T-helper 2 cell treated with Interferon-gamma antibody and Interleukin-4, amounts not matched to agents 5 μg/mL and 100 μg/mL, for 36 hours (primary cell): ENCODE measurements at places on chromosomes 16 and 17.

DNA sequence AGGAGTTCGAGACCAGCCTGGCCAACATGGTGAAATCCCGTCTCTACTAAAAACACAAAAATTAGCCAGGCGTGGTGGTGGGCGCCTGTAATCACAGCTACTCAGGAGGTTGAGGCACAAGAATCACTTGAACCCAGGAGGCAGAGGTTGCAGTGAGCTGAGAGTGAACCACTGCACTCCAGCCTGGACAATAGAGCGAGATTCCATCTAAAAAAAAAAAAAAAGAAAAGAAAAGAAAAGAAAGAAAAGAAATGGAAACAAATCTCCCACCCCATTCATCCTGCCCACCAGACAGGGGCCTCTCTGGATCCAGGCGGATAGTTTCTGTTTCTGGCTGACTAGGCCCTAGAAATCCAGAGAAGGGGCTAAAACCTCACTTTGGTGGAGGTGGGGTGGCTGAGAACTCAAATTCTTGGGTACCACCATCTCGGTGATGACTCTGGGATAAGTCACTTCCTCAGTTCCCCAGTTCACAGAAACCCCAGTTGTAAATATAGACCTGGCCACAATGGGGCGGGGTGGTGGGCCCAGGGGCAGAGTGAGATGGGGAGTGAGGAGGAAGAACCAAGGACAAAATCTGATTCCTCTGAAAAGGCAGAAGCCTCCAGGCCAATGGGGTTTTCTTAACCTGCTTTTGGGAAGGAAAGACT, 22.2 kb downstream of the SOCS1 start:
- DNase-seq, result peak; percentile 87

- DNase-seq, result peak; percentile 35
Measured at GRCh38 chr17:8940866-8941471, 24.5 kb downstream of the PIK3R5 start.

DNA sequence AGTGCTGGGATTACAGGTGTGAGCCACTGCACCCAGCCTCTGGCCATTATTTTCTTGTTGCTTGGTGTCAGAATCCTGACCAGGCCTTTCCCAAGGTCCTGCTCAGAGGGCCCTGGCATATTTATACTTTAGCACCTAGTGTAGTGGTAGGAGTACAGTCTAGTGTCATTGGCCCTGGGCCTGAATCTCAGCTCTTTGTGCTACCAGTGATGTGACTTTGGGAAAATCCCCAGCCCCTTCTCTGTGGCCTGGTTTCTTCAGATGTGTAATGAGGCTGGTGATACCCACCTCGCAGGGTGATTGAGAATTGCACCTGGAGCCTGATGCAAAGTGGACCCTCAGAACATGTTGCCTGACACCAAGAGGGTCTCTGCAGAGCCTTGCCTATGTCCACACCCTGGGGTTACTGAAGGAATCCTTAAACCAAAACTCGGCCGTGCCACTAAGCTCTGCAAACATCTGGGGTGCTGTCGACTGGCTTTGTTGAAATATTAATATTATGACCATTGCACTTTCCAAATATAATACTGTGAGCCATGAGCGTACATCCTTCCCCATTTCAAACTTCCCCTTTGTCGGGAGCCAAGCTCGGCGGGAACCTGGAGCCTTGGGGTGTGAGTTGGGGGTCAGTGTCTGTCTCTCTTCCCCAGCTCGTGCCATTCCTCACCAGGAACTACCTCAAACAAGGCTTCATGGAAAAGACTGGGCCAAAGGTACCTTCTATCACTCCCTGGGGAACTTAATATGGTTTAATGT, 18.0 kb upstream of the RNF135 start:
- no peak for DNase-seq

- no peak for DNase-seq
Measured at GRCh38 chr16:23293016-23293415, 9.1 kb upstream of the SCNN1B start.

DNA sequence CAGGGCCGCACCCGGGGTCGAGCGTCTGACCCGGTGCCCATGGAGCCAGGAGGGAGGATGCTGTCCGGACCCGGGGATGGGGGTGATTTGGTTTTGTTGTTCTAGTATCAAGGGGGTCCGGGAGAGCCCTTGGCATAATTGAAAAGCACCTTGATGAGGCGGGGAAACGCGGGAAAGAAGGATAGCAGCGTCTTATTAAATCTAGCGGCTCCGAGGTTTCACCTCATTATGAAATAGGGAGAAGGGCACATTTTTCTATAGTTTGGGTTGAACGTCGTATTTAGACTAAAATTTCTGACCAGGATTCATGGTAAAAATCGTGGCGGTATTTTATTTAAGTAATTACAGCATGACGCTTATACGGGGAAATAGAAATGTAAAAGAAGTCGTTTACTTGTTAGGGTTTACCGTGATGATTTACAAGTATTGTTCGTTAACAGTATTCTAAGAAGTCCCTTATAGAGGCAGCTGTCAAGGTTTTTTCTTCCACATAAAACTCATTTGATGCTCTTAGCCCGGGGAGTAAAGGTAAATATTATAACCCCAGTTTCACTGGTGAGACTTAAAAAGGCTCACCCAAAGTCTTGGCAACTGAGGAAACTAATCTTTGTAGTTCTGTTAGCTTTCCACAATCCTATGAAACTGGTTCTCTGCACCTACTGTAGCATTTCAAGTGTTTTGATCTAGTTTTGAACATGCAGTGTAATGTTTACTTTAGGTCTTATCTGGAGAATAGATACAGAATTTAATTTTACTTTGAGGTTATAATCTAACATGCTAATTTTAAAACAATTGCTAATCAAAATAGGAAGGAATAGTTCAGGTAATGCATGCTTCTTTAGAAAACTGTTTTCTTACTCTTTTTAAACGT, 756 bp downstream of the LUC7L3 start:
- DNase-seq, result no peak

GRCh38 chr16:79329166-79329521, 271.4 kb downstream of the MAF start:
- no peak for DNase-seq

DNA sequence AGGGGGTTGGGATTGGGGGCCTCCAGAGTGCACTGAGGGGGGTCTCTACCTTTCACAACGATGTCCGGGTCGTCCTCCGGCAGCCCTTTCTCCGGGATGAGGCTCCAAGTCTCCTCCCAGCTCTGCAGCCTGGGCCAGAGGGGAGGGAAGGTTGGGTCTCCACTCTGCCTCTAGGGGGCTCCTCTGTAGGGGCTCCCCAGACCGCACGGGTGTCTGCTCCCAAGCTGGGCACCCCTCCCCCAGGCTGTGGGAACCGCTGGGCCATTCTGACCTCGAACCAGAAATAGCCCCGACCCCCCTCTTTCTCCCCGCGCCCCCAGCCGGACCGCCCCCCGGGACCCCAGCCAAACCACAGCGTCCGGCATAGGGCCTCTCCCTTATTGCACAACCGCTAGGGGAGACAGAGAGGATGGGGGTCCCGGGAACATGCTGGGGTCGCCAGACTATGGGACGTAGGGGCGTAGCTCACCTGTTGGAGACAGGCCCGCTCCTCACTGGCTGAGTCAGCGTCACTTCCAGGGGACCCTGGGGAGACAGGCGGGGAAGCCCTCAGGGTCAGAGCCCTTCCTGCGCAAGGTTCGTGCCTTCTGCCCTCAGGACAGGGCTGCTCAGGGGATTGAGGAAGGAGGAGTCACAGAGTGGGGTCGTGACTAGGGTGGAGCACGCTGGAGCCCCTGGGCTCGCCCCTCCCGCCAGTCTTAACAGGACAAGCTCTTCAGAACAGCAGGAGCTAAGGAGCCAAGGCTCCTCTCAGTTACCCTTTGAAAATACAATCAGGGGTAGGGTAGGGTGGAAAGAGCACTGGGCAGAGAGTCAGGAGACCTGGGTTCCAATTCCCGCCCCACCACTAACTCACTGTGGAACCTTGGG, 2.7 kb downstream of the PLEKHH3 start:
- DNase-seq, result no peak

DNA sequence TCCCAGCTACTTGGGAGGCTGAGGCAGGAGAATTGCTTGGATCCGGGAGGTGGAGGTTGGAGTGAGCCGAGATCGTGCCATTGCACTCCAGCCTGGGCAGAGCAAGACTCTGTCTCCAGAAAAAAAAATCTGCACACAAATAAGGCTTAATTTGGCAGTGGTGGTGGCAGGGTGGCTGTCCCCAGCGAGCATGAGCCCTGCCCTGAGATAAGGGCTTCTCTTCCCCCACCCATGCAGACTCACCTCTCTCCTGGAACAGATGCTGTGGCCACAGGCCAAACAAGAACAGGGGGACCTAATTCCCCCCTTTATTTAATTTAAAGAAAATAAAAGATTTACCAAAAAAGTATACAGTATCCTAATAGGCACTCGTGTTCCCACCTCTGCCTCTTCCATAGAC, 157.2 kb downstream of the RAB11FIP4 start:
- DNase-seq, result no peak

DNA sequence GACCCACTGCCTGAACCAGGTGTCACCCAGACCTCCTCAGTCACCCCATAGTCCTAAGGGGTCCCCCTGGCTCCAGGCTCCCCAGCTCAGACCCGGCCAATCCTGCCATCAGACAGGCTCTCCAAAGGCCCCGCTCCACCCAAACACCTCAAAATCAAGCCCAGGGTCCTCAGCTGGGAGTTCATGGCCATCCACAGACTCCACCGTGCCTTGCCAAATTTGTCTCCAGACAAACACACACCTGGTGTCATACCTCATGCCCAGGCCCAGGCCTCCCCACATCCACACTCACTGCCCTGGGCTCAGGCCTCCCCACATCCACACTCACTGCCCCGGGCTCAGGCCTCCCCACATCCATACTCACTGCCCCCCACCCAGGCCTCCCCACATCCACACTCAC, 12.5 kb downstream of the RPH3AL start:
- DNase-seq, result no peak

- DNase-seq, result no peak
Measured at GRCh38 chr17:45103269-45103795, 29.0 kb downstream of the PLCD3 start.

DNA sequence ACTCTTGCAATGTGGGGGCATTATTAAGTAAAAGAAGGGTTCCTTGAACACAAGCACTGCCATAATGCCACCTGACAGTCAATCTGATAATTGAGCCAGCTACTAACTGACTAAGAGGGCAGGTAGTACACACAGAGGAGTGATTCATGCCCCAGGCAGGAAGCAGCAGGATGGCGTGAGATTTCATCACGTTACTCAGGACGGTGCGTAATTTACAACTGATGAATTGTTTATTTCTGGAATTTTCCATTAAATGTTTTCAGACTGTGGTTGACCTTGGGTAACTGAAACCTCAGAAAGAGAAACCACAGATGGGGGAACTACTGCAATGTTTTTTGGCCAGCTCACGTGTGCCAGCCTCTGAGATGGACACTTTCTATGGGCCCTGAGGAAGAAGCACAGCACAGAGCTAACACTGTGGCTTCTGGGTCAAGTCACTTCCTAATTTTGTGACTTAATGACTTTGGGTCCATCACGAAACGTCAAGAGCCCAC, 46.7 kb downstream of the C17orf67 start:
- peak; percentile 80 for DNase-seq

GRCh38 chr17:32285306-32285705, 19.7 kb downstream of the RHBDL3 start:
- no peak for DNase-seq

GRCh38 chr16:4314532-4315185, 1.2 kb upstream of the GLIS2 start:
- DNase-seq, result no peak

- DNase-seq, result peak; percentile 13
Measured at GRCh38 chr16:17529982-17530760, 59.4 kb upstream of the XYLT1 start.

- peak; percentile 40 for DNase-seq
Measured at GRCh38 chr16:23950898-23951297, 115.1 kb downstream of the PRKCB start.

- no peak for DNase-seq
Measured at GRCh38 chr17:43714465-43715149, 44.0 kb downstream of the SOST start.

- no peak for DNase-seq
Measured at GRCh38 chr17:67215991-67216421, 29.0 kb downstream of the HELZ start.

- DNase-seq, result no peak
Measured at GRCh38 chr16:73951481-73951880, 345.1 kb upstream of the PSMD7 start.

DNA sequence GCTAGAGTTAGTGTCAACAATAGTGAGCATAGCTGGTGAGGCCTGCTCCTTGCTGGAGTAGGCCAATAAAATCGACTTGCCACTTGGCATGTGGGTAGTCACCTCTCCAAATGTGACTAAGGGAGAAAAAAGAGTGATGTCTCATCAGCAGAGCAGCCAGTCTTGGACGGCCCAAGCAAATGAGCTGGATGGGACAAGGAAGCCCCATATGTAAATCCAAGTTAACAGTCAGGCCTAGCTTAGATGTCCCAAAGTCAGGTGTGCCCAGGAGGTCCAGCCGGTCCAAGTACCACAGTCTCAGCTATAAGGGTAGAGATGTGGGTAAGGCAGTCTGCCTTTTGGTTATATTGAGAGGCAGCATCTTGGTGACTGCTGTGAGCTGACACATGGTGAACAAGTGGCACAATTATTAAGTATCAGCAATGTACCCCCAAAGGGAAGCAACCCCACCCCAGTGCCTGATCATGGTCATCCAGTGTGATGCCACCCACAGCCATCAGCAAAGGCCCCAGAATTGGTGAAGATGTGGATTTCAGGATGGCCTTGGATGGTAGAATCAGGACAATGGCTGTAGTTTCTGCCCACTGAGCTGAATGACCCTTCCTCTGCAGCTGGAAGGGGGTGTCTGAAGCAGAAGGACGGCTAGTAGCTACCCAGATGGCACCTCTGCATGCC, 83.4 kb downstream of the TNFRSF13B start:
- no peak for DNase-seq

- no peak for DNase-seq
Measured at GRCh38 chr17:35006345-35006744, 26.0 kb downstream of the LIG3 start.

- DNase-seq, result no peak
Measured at GRCh38 chr17:5788266-5788900, 204.1 kb upstream of the NLRP1 start.

- no peak for DNase-seq
Measured at GRCh38 chr16:17938546-17938945, 398.0 kb downstream of the NPIPA8 start.

- DNase-seq, result no peak
Measured at GRCh38 chr17:83151056-83151441, 71.6 kb downstream of the METRNL start.

GRCh38 chr17:74307984-74308773, 17.8 kb upstream of the KIF19 start:
- no peak for DNase-seq

DNA sequence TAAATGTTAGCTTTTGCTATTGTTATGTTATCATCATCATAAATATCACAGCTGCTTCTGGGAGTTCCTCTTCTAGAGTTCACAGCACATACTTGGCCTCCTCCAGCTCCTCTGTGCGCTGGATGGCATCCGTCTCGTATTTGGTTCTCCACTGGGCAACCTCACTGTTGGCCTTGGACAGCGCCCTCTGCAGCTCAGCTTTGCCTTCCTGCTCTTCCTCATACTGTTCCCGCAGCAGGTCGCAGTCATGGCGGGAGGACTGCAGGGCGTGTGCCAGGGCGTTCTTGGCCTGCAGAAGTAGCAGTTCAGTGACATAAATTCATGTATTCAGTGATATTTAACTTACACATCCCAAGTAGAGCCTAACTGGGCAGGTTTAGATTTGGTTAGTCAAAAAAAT, 23.4 kb downstream of the MYH8 start:
- DNase-seq, result no peak
